Cortex of kidney (tissue), 1 donor: ENCODE measurements at places on chromosomes 1 and 21.

- DNase-seq = no peak
Measured at GRCh38 chr1:238177351-238177750, 286.6 kb upstream of the ZP4 start.

DNA sequence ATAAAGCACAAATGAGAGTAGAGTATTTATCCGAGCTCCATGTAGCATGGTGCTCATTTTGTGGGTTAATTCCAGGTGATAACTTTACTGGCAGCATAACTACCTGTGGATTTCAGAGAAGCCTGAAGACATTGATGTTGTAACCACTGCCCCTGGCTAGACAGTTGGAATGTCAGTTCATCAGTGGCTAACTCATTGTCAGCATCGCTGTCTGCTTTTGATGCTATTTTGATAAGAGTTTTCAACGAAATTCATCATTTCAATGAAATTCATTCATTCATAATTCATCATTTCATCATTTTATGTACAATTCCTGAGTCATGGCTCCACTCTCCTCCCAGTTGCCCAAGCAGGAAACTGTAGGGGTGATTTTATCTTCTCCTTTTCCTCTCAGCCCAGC is 34.4 kb downstream of the HSD3B1 start:
- DNase-seq = no peak

DNA sequence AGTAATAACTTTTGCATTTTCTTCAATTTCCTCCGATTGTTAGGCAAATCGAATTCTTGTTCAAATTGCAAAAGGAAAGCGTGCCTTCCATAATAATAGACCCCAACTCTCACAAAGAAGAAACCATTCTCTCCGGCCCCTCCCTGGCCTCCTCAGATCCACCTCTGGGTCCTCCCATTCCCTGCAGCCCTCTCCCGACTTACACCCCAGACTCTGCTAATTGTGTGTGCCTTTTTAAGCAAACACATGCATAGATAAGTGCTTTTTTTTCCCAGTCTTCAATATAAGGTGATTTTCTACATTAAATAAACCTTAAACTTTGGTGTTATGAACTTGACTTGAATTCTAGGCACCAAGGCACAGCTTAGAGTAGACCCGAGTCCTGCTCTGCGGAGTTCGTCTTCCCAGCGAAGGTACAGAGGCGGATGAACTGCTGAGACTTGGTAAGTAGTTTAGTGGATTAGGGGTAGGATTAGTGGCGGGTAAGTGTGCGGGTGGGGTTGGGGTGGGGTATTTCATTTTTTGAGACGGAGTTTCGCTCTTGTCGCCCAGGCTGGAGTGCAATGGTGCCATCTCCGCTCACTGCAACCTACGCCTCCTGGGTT is 1.5 kb downstream of the L1TD1 start:
- DNase-seq = no peak

GRCh38 chr1:90959352-90960206 is 62.3 kb downstream of the ZNF644 start:
- DNase-seq = no peak
